Naive thymus-derived CD8-positive, alpha-beta T cell (primary cell): ENCODE measurements at places on chromosomes 12 and 14. TPM values are rescaled to one million over a fixed set of nuclear protein-coding genes. Genes with fewer than 3 reads are reported as not detected.

The OTX2 gene
- not detected for polyA plus RNA-seq

The SLC7A7 gene
- 0.13 TPM for polyA plus RNA-seq

GRCh38 chr14:23177181-23177580 is 6.3 kb downstream of the SLC7A8 start:
- no peak for DNase-seq

DNA sequence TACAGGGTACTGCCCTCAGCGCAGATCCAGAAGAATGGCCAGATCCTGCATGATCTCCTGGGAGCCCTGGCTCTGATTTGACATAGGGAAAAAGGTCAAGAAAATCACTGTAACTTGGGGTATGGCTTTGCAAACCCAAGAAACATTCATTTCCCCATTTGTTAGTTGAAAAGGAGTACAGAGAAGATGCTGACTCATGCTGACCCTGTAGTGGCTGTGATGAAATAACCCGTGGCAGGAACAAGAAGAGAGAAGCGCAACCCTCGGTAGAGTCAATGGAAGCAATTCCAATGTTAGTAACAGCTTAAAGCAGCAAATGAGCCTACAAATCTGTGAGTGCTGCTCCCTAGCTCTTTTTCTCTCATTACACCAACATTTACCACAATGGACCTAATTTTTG is 281.6 kb upstream of the NPAS3 start:
- DNase-seq = no peak

The FLVCR2 gene
- polyA plus RNA-seq = not detected

The GLS2 gene
- polyA plus RNA-seq = 3.2 TPM

The SCN8A gene
- polyA plus RNA-seq = 0.22 TPM

DNA sequence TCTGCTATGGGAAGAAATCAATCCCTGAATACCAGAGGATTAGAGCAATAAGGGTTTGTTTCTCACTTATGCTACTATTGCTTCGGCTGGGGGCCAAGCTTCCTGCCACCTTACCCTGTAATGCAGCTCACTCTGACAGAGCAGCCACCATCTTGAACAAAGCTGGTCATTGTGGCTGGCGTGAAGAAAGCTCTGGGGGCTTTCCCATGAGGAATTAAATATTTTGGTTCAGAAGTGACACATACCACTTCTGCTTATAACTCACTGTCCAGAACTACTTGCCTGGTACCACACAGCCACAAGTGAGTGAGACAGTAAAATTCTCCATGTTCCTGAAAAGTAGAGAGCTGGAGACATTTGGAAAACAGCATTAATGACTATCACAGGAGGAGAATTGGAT is 82.6 kb downstream of the GALNT8 start:
- no peak for DNase-seq

- no peak for DNase-seq
Observed at GRCh38 chr12:93912086-93912733, 235.0 kb downstream of the CRADD start.

The ISCU gene
- polyA plus RNA-seq = 287 TPM

The MOK gene
- 1.8 TPM for polyA plus RNA-seq

GRCh38 chr14:37565550-37565949 is 29.5 kb downstream of the FOXA1 start:
- no peak for DNase-seq

DNA sequence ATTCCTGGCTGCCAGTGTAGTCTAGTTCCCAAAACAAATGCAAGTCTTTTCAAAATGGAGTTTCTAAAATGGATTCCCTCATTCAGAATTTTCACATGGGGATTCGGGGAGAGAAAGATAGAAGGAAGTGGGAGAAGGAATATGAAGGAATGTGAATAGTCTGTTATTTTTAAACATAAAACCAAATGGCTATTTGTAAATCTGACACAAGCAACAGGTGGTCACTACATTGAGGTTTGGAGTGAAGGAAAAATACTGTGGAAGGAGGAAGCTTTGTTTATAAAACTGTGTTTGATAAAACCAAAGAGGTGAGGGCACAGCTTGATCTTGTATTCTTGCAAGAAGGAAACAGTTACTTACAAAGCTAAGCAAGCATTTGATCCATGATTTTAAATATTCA is 65.3 kb upstream of the KCNJ8 start:
- DNase-seq = no peak

- DNase-seq = no peak
Observed at GRCh38 chr14:32193532-32193931, 8.3 kb upstream of the RNU6-7 start.

GRCh38 chr12:1203735-1204019 is 212.7 kb downstream of the ERC1 start:
- DNase-seq = no peak

The LTB4R gene
- 3.4 TPM for polyA plus RNA-seq

DNA sequence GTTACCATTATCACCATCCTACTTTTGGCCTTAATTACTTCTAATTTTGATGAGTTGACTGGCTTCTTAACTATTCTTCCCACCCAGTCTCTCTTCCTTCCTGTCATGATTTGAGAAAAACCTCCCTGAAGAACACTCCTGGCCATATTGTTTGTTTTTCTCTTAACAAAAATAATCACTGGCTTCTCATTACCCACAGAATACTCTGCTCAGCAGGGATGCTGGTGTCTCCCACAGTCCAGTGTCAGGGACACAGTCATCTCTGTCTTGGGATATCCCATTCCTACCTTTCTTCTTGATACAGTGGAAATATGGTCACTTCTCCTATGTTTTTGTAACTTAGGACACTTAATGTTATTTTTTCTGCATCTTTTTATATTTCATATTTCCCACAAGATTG is 103.7 kb downstream of the SRGAP1 start:
- no peak for DNase-seq

DNA sequence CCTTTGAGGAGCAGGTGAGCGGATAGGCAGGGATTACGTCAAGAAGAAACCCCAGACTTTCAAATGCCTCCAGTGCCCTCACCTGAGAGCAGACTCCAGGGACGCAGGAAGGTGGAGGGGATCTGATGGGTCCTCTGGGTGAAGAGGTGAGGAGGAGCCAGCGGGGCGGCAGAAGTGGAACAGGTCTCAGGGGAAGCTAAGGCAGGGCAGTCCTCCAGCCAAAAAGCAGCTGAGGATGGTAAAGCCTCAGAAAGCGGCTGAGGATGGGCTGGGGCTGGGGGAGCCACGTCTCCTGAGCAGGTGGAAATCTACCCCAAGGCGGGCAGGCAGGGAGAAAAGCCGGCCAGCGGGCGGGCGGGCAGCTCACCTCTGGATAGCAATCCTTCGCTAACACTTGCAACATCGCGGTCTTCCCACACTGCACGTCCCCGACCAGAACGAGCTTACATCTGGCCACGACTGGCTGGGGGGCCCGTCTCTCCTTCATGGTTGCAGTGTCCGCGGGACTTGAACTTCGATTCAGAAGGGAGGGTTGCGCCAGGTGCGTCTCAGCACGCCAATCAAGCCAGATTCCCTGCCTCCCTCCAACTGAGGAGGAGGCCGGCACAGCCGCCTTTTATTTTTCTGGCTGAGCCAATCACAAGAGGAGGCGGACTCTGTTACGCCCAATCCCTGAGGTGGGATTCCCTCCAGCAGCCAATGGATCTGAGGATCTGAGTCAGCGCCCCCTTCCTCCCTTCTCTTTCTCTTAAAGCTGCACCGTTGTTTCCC is at the start of gene RND1:
Gene RND1 (minus strand): TSS at position 590 of the 771 bp plus-strand sequence. CDS start 103 bp downstream, at position 487.
- peak; percentile 86 for DNase-seq

GRCh38 chr12:117513353-117513752 is 151.9 kb upstream of the NOS1 start:
- DNase-seq = no peak

GRCh38 chr14:72982146-72982708 is 44.7 kb downstream of the ZFYVE1 start:
- DNase-seq = no peak
